H1 (cell line): ENCODE measurements at places on chromosomes 6 and 20.

- DNase-seq: no peak
These were observed 477 bp upstream of the ITPA start for GRCh38 chr20:3208786-3209256.

DNA sequence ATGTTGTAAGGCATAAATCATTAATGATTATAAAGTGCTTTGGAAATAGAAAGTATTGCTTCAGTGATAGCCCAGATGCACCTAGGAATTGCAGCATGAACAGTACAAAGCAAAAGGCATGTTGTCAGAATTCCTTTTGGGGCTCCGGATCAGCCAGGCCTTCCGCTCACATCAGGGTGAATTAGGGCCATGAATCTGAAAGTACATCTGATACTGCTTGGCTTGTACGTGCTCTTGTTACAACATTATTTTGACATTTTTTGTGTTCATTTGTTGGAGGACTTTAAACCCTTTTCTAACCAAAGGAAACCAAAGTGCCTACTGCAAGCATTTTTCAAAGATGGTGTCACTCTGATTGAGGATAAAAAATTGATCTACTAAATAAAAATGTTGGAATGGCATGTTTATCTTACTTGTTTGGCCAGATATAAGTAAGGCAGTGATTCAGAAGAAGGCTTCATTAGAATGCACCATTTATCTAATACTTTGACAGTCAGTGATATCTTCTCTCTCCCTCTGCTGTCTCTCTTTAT is 1005.6 kb upstream of the FLRT3 start:
- DNase-seq: no peak

- no peak for DNase-seq
These were observed 199.3 kb downstream of the TENT5A start for GRCh38 chr6:81553216-81553615.

DNA sequence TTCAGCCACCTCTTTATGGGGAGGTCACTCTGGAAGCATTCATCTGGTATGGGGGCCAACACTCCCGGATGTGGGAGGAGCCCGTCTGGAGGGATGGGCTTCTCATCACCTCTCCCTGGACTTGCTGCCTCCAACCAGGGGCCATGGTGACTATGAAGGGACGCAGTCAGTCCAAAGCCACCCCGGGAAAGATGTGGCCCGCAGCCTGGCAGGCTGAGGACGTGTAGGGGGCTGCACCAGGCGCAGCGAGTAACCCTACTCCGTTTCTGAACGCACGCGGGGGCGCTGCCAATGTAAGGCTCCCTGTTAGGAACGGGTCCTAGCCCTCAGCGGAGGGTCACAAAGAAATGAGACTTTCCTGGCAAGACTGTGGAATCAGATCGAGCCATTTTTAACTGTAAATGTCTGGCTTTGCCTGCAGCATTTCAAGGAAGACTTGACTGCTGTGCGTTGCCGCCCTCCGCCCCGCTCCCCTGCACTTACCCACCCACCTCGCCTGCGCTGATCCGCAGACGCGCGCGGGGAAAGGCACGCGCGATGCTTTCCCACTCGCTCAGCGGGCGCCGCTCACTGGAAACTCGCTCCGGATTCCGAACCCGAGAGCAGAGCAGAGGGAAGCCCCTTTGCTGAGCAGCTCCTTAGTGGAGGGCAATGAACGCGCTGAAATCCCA is 55.1 kb downstream of the IL20RA start:
- peak; percentile 51 for DNase-seq

- DNase-seq: no peak
These were observed 57.3 kb upstream of the CNKSR3 start for GRCh38 chr6:154567695-154568220.

- no peak for DNase-seq
These were observed 56.3 kb downstream of the EZR start for GRCh38 chr6:158762787-158763433.

GRCh38 chr6:100137759-100138158 is 143.7 kb upstream of the MCHR2 start:
- DNase-seq: no peak

DNA sequence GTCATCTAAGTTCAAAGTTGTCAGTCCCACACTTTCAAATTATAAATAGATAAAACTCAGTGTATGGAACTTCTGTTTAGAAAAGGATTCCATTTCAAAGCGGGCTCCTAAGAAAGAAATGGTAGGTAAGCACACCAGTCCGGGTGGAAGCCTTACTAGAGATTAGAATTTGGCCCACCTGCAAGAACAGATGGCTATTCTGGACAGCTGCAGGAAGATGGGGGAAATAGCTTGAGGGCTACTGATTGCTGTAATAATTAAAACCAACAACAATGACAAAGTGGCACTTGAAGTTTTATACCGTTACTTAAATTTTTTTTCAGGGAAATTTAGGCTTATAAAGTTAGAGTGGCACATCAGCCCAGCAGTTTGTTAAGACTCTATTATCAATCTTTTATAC is 83.3 kb downstream of the HIVEP2 start:
- no peak for DNase-seq

- DNase-seq: no peak
These were observed 276.0 kb downstream of the GJA1 start for GRCh38 chr6:121711472-121711871.

DNA sequence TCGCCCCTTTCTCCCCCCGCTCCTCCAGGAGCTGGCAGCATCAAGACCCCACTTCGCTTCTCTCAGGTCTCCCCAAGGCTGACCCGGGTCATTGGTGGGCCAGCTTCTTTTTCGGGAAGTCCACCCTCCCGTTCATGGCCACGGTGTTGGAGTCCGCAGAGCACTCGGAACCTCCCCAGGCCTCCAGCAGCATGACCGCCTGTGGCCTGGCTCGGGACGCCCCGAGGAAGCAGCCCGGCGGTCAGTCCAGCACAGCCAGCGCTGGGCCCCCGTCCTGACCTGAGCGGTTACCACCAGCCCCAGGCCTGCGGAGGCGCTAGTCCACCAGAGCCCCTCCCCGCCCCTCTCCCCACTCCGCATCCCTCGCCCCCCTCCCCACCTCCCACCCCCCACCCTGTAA is 1.0 kb downstream of the PPDPF start:
- DNase-seq: no peak

GRCh38 chr6:48378884-48379407 is 267.9 kb upstream of the PTCHD4 start:
- DNase-seq: no peak

DNA sequence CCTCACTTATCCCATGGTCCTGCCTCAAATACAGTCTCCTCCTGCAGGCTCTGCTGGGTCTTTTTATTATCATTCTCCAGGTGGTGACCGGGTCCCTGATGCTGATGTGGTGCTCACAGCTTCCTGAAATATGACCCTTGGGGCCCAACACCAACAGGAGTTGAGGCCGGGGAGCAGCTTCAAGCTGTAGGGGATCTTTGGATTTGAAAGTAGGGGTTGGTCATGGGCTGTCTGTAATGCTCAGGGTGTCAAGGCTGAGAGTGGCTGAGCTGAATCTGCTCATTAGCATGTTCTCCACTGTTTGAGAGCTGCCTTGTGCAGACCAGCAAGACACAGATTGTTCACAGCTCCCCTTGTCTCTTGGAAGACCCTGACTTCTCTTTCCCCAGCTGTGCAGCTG is 35.5 kb downstream of the HLA-F start:
- no peak for DNase-seq

GRCh38 chr6:89987140-89987539 is 92.9 kb downstream of the GJA10 start:
- no peak for DNase-seq

DNA sequence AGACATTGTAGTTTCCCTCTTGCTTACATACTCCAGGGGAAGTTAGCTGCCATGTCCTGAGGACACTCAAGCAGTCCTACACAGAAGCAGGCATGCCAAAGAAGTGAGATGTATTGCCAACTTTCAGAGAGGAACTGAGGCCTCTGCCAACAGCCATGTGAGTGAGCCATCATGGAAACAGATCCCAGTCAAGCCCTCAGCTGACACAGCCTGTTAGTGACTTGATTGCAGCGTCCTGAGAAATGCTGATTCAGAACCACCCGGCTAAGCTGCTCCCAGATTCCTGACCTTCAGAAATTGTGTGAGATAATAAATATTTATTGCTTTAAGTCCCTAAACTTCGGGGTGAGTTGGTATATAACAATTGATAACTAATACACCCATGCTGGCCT is 38.1 kb downstream of the GSTA2 start:
- no peak for DNase-seq

GRCh38 chr6:2216794-2217383 is 28.5 kb downstream of the GMDS start:
- no peak for DNase-seq

DNA sequence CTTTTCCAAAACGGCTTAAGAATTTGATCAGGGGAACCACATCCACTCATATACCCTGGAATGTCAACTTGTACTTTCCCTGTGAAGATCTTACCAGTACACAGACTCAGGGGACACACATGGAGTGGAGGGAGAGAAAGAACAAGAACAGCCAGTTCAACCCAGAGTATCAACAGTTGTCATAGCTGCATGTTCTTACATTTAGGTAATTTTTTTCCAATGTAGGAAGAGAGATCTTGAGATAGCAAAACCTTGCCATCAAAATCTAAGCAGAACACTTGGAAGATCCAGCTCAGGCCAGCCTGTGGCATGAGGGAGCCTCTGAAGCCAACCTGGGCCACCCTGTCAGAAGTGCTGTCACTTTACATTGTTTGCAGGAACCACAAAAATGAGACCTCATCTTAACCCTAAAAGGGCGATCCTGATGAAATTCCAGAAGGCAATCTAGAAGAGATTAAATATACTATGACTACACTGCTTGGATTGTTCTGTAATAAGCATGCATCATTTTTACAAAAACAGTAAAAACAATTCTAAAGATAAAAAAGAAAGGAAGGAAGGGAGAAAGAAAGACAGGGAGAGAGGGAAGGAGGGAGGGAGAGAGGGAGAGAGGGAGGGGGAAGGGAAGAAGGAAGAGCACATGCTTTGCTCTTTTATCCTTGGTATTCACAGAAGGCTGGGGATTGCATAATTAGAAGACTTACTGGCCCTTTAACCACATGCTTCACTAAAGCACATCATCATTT is 124.7 kb upstream of the TCF21 start:
- no peak for DNase-seq

- no peak for DNase-seq
These were observed 19.6 kb downstream of the NTSR1 start for GRCh38 chr20:62728028-62728780.
